ENCODE measurements at places on chromosomes 3 and 15. TPM values are rescaled to one million over a fixed set of nuclear protein-coding genes. Genes with fewer than 3 reads are reported as not detected.

DNA sequence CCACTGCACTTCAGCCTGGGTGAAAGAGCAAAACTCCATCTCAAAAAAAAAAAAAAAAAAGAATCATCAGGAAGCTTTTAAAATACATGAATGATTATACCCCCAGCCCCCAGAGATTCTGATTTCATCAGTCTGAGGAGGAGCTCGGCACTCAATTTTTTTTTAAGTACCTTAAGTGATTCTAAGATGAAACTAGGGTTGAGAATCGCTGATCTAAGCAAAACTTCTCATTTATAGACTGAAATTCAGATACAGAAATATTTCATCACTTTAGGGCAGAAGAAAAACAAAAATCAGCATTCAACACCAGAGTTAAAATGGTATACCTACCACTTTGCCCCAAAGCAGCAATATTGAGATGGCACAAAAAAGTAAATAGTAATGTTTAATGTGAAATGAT lies 24.7 kb downstream of the CPA3 start:
- DNase-seq: no peak

- no peak for DNase-seq
Measured at GRCh38 chr15:99326235-99326634, 75.0 kb downstream of the LRRC28 start.

GRCh38 chr3:39104961-39105686 lies 2.3 kb downstream of the GORASP1 start:
- DNase-seq: no peak

- DNase-seq: no peak
Measured at GRCh38 chr3:56645407-56645806, 37.7 kb downstream of the TASOR start.

DNA sequence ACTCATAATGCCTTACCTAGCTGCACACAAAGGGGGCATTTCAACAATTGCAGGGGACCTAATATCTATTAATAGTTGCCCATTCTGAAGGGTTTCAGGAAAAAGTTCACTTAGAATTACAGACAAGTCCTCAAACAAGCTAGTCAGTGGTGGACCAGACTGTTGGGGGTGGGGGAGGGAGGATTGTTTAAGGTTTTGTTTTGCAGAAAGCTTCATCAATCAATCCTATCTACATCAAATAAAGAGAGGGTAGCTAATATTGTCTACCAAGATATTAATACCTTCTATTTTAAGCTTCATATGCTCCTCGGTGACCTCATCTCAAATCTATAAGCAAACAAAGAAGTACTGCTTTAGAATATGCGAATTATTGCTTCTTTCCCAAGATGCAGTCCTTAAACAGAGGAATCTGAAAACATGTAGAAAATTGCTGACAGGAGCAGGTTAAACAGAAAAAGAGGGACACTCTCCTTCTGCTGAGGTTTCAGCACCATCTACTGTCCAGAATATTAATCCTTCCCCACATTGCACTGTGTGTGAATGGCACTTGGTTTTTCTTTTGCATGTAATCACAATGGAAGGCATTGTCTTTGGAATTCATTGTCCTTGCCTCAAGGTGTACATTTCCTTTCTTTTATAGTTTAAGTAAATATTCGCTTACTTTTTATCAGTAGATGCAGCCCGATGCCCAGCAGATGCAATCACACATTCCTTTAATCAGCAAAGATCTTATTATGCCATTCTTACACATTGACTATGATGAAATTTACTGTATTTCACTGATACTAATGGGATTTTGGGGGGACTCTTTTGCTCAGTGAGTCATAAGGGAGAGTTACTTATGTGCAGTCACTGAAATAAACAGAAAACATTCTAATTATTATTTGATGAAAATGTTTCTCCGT lies 94.7 kb downstream of the IL5RA start:
- DNase-seq: no peak

DNA sequence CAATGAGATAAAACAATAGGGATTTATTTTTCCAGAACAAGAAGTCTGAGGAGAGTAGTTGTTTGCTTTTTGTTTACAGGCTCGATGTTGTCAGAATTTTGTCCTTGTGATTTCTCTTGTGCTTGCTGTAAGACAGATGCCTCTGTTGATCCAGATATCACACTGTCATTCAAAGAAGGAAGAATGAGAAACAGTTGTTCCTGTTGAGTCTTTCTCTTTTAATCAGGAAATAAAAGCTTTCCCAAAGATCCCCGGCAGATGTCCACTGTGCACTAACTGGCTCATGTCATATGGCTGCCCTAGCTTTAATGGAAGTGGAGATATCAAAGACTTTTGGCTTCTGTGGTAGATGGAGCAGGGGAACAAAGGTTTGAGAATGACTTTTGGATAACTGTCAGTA lies 6.8 kb downstream of the SERPINI1 start:
- no peak for DNase-seq

DNA sequence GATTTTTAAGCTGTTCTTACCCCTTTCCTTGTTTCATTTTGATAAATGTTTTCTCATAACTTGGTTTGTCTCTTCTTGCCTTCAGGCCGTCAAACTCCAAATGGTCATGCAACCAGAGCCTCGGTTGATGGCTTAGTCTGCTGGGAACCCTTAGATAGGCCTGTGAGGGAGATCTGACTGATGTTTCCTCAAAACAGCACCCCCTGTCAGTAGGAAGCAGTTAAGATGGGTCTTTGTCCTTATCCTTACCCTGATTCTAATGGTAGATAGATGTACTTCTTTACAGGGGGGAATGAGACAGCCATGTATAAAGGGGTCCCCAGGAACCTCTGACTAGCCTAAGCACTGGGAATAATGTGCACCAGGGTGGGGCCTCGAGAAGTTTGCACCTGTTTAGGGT lies 16.3 kb upstream of the OR5H1 start:
- no peak for DNase-seq

DNA sequence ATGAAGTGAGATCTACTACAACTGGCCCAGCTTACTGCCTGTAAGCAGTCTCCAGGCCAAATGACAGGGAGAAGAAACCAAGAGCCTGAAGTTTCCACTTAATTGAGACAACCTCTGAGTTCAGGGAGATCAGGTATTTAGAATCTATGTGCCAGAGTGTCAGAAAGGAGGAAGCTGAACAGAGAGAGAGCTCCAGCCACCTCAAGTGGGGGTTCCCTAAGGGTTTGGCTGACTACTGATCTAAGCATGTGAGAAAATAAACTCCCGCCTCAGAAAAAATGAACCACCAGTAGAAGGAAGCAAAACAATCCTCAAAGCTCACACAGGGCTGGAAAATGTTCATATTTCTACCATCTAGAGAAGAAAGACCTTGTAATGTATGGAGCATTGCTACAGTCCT lies 25.0 kb downstream of the ADAM10 start:
- DNase-seq: no peak

DNA sequence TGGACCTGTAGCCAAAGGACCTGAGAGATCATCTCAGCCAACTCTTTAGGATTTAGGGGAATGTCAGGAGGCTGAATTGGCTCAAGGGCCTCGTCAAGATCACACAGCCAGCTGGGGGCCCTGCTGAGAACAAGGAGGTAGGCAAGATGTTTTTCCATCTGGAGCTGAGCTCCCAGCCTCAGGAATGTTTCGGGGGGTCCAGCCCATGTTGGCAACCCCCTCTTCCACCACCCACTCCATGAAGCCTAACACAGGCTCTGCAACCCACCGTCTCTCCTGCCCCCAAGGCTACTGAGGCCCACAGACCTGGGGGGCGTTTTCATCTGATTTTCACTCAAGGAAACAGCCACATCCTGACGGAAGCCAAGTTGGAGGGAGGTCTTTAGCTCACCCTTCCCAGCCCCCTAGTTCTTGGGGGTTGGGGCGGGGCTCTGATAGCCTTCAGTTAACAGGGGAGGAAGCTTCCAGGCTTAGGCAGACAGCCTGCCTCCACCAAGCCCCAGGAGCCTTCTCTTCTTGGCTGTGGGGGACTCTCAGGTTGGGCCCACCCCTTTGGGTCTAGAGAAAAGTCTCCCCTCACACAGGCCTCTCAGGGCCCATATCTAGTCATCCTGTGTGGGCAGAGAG lies 48.8 kb downstream of the EPHB3 start:
- no peak for DNase-seq

- DNase-seq: peak; percentile 97
Measured at GRCh38 chr15:39273717-39274411, 307.0 kb upstream of the THBS1 start.

- no peak for DNase-seq
Measured at GRCh38 chr3:34283751-34284150, 485.3 kb downstream of the PDCD6IP start.

- no peak for DNase-seq
Measured at GRCh38 chr3:17935222-17935621, 192.8 kb upstream of the TBC1D5 start.

The TICRR gene
- 23.6 TPM for total RNA-seq

The TMEM108 gene
- not detected for total RNA-seq

The CFAP161 gene
- 1.4 TPM for total RNA-seq

The EMC7 gene
- 33.9 TPM for total RNA-seq

The KBTBD13 gene
- not detected for total RNA-seq

The SERINC4 gene
- 0.46 TPM for total RNA-seq

Data from PC-9 (cell line).